ENCODE measurements at places on chromosomes 6 and 20. TPM values are rescaled to one million over a fixed set of nuclear protein-coding genes. Genes with fewer than 3 reads are reported as not detected.
A peak's percentile ranks its signal among the peaks of the same experiment; 100 is the strongest.

DNA sequence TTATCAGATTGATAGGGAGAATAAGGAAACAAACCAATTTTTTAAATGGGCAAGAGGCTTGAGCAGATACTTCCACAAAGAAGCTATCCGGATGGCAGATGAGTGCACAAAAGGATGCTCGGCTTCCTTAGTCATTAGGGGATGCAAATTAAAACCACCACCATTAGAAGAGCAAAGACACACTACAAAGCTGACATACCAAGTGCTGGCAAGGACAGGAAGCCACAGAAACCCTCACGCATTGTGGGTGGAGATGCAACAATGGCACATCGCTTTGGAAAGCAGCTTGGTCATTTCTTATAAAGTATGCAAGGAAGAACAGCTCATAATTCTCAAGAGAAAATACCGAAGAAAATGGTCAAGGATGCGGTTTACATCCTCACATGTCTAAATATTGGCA is 19.8 kb downstream of the BFSP1 start:
- no peaks in the 10 kb centered on the region for H3K36me3 ChIP-seq
- H3K27me3 ChIP-seq: peaks cover 16% of the 10 kb centered on the region
- no peak overlapping the region for H3K27ac ChIP-seq
- peaks cover 19% of the 10 kb centered on the region for H3K4me1 ChIP-seq
- H3K4me3 ChIP-seq: no peak overlapping the region

- no peak for DNase-seq
- no peak overlapping the region for H3K27ac ChIP-seq
- no peaks in the 10 kb centered on the region for H3K4me1 ChIP-seq
- H3K27me3 ChIP-seq: peaks cover 62% of the 10 kb centered on the region
- no peak overlapping the region for H3K4me3 ChIP-seq
Measured at GRCh38 chr6:101394936-101395335, 1.4 kb downstream of the GRIK2 start.

DNA sequence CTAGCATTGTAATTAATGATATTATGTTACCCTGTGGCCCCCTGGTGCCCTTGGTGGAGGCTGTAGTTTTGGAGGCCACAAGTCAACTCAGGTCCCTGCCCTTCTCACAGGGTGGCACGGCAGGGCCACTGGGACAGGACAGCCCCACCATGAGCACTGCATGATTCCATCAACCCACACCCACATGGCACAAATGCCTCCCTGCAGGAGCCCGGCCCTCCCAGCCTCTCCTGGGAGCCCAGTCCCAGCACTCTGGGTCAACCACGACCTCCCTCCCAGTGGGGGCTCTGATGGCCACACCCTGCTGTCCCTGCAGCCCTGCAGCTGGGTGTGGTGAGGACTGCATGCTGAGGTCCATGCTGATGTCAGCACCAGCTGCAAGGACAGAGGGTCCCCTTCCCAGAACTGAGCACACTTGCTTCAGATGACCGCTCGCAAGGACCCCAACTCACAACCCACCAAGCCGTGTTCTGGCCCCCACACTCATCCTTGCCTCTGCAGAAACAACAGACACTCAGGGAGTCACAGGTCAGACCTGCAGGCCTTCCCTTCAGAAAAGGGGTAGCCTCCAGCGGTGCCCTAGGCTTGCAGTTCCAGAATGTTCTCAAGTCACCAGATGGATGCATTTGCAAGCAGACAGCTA is 15.7 kb upstream of the CST7 start:
- H3K4me1 ChIP-seq: peaks cover 37% of the 10 kb centered on the region
- H3K4me3 ChIP-seq: no peak overlapping the region
- H3K27me3 ChIP-seq: no peaks in the 10 kb centered on the region
- no peak overlapping the region for H3K27ac ChIP-seq
- DNase-seq: no peak

DNA sequence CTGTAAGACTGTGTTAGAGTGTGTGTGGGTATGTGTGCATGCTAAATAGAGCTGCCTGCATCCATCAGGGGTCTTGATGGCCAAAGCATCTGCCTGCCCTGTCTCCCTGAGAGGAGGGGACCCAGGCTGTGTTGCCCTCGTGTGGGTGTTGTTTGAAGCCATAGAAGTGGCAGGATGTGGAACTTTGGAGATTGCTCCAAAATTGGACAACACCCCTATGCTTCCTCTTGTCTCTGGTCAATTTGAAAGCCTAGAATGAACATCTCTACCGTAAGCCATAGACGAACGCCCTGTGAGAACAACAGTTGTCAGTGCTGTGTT is 82.6 kb downstream of the ASXL1 start:
- H3K27me3 ChIP-seq: no peaks in the 10 kb centered on the region
- no peak for DNase-seq
- H3K4me3 ChIP-seq: no peak overlapping the region
- H3K36me3 ChIP-seq: peaks cover 19% of the 10 kb centered on the region
- H3K27ac ChIP-seq: no peak overlapping the region
- peaks cover 24% of the 10 kb centered on the region for H3K4me1 ChIP-seq

DNA sequence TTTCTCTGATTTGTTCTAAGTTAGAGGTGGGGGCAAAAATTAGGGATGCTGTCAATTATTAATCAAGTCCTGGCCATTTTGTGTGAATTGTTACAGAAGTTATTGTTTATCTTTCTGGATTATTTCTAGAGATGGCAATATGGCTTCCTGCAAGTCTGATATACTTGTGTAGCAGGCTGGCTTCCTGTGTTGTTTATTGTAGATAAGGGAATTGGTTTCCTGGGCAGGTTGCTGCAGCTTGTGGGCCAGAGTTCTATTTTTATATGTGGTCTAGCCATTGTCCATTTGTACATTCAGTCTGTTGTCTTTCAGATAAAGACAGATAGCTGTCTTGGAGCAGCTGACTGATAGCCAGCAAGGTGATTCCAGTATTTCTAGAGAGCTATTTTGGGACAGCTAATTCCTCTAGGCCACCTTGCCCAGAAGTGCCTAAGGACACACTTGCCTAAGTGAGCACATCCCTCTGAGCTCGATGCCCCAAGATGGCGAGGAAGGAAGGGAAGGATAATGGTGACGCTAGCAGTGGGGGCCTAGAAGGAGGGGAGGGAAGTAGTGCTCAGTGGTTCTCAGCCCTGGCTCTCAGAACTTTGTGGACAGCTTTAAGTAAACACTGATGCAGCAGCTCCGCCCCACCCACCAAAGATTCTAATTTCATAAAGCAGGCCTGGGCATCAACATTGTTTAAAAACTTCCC is 25.5 kb downstream of the DDO start:
- H3K27ac ChIP-seq: peak overlapping the region; percentile 32
- no peak overlapping the region for H3K4me3 ChIP-seq
- H3K4me1 ChIP-seq: peaks cover 12% of the 10 kb centered on the region
- no peaks in the 10 kb centered on the region for H3K36me3 ChIP-seq
- H3K27me3 ChIP-seq: no peaks in the 10 kb centered on the region
- no peak for DNase-seq

DNA sequence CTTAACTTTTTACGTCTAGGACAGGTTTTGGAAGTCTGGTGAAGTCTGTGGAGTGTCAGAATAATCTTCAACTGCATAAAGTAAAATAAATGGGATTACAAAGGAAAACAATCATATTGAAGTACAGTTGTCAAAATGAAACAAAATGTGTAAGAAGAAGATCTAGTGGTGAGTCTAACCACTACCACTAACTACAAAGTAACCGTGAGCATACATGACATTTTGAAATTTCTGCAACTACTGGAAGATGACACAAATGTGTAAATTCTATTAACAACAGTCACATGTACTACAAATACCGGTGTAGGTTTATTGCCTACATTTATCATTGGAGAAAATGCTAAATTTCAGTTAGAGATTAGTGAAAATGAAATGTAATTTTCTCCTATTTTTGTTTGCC is 29.7 kb downstream of the VPS52 start:
- DNase-seq: no peak
- H3K36me3 ChIP-seq: no peaks in the 10 kb centered on the region
- peak overlapping the region; percentile 50 for H3K4me3 ChIP-seq
- peaks cover 21% of the 10 kb centered on the region for H3K4me1 ChIP-seq

DNA sequence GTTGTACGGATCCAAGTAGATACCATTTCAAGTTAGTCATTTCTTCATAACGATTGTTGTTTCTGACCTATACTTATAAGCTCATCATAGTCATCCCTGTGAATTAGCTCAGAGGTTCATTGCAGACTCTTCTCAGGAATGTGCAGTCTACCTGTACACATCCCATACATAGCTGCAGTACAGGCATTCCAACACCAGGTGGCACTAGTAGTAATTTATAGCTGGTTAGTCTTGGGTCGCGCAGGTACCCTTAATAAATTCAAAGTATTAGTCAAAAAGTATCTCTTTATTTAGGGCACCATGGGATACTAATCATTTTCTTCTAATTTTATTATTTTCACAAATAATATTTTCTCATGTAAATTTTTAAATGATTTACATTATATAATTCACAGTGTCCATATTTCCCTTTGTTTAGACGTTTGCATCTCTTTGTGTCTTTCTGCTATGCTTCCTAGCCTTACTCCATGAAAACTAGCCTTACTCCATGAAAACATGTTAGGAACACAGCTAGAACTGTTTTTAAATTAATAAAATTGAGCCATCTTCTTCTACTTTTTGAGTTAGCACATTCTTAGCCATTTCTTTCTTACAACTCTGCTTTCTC is 128.6 kb upstream of the FAM83B start:
- H3K36me3 ChIP-seq: no peaks in the 10 kb centered on the region
- peak; percentile 37 for DNase-seq
- no peaks in the 10 kb centered on the region for H3K27me3 ChIP-seq
- no peak overlapping the region for H3K4me3 ChIP-seq

DNA sequence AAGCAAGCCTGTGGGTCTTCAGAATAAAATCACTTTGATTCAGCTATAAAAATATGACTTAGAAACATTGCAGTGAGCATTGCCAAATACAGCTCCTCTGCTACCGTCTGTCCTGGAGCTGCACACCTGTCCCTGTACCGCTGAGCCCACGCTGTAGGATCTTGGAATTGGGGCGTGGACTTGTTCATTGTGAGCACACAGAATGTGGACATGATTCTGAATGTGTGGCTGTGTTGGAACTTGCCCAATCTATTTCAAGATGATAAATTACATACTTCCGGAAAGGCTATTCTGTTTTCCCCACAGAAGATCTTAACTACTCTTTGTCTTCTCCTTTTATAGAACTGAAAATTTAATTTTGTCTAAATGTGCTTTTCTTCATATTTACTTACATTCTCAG is 107.3 kb downstream of the UST start:
- no peak overlapping the region for H3K4me3 ChIP-seq
- no peak overlapping the region for H3K27ac ChIP-seq
- peaks cover 9% of the 10 kb centered on the region for H3K4me1 ChIP-seq
- H3K27me3 ChIP-seq: peaks cover 15% of the 10 kb centered on the region
- H3K36me3 ChIP-seq: no peaks in the 10 kb centered on the region

DNA sequence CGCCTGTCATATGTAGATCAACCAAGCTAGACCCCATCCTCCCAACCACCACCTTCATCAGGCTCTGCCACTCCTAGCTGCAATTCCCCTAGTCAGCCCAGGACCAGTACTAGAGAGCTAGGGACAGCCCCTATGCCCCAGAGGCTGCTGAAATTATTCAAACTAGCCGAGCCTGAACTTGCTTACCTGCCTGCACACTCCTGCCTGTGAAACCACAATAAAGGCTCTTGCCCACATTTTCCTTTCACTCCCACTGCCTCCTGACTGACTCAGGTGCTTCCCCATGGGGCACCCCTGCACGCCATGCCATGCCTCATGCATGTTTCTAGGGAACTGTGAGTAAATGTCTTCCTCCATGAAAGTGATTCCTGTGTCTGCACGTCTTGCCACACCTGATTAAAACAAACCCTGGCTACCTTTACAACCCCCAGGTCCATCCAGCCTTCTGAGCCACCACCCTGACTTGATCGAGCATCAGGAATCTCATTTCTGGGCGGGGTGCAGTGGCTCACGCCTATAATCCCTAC is 66.5 kb upstream of the IER3 start:
- peaks cover 16% of the 10 kb centered on the region for H3K36me3 ChIP-seq
- H3K27ac ChIP-seq: peak overlapping the region; percentile 7
- peak overlapping the region; percentile 49 for H3K4me3 ChIP-seq
- DNase-seq: peak; percentile 84
- H3K4me1 ChIP-seq: peaks cover 94% of the 10 kb centered on the region

Gene SAMD5
- 0.05 TPM for total RNA-seq

Gene HNF4A
- total RNA-seq: not detected

Gene EFHC1
- total RNA-seq: 4.6 TPM

Gene WFDC10B
- not detected for total RNA-seq
